ENCODE measurements at places on chromosomes 5 and 9.

- DNase-seq = no peak
These were observed 174.0 kb downstream of the ARHGAP26 start for GRCh38 chr5:142944140-142944539.

- DNase-seq = no peak
These were observed 15.2 kb upstream of the HMHB1 start for GRCh38 chr5:143796753-143797152.

- DNase-seq = no peak
These were observed 53.9 kb upstream of the KCNN2 start for GRCh38 chr5:114308017-114308416.

DNA sequence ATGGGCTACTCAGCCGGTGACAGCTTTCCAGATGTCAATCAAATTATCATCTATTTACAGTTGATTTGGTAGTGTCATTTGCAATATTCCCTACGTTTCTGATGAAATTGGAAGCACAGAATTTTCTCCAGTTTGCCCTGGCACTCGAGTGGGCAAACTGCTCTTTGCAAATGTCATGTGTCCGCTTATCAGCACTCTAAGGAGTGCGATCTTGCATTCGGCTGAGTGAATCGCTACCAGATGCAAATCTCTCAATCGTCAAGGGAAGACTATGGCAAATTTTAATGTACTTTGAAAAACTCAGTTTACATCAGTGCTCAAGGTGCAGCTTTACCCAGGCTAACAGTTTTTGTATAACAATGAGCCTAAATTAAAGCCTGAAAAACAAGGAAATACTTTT lies 66.8 kb downstream of the BNC2 start:
- no peak for DNase-seq
